Fibroblast of skin of left quadriceps (primary cell): ENCODE measurements at places on chromosomes 2 and 18.
A peak's percentile ranks its signal among the peaks of the same experiment; 100 is the strongest.

GRCh38 chr2:111951486-111951885 is 53.1 kb downstream of the MERTK start:
- no peak for DNase-seq

DNA sequence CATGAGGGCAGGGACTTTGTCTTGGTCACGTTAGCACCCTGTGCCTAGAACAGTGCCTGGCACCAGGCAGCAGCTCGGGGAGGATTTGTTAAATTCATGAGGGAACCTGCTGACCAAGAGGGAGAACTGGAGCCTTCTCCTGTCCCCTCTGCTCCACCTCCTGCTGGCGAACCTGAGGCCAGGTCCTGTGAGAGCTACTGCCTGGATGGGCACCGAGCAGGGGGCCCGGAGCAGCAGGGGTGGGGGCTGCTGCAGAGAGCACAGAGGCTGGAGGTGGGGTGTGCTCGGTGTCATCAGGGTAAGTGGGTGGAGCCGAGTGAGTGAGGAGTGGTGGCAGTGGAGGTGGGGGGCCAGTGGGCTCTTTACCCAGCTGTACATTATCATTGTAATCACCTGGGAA is 52.1 kb upstream of the FAHD2A start:
- no peak for DNase-seq

GRCh38 chr2:81645745-81646301 is 1341.3 kb upstream of the LRRTM1 start:
- DNase-seq = no peak

DNA sequence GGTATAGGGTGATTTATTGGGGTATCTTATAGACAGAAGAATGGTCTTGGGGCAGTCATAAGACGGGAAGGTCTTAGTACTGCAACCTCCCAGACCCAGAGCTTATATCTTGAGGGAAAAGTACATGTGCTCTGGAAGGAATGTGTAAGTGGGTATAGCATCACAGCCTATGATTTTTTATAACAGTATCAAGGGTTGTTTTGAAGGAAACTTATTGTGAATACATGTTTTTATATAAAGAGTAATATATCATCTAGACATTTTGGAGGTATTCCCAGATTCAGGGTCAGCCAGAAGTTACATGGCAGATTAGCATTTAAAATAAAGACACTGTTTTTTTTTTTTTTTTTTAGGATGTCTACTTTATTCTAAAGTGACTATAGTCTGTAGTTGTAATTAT is 47.6 kb upstream of the STON1 start:
- peak; percentile 70 for DNase-seq

GRCh38 chr2:110948027-110948674 is 172.6 kb upstream of the BCL2L11 start:
- DNase-seq = no peak

DNA sequence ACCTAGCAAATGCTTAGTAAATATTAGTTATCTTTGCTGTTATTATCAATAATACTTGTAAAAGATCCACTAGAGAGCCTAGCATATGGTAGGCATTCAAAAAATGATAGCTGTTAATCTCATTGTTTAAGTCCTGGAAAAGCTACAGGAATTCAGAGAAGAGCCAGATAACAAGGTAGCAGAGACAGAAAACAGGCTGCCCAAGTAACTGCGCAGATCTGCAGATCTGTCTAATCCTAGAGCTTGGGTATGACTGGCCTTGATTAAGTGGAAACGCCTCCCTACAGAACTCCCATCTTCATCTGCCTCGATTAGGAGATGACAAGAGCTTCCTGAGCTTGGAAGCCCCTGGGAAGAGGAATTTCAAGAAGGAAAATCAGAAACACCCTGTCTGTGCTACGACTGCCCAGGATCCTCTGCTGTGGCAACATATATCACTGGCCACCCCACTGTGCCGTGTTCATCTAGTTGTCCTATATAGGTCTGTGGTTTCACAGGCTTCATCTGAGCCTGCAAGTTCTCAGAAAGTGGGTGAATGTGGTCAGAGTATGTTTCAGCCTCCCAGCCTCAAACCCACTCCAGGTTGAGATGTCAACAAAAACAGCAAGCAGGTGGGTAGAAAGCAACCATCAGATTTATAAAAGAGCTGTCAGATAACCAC is 151.5 kb upstream of the PKDCC start:
- DNase-seq = no peak

DNA sequence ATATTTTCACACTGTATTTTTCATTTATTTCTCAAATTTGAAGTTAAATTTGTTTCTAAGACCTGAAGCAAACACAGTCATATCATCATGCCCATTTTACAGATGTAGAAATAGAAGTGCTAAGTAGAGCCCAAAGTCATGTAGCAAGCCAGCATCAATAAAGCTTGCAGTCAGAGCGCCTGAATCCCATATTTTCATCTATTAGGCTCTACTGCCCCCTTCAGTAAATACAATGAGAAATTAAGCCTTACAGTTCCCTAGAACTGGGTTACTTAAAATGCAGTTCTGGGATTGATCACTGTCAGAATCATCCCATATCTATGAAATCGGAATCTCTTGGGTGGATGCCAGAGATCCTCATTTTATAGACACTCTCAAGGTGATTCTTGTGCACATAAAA is 419.9 kb downstream of the TGIF1 start:
- peak; percentile 46 for DNase-seq

GRCh38 chr18:75199327-75199726 is 9.6 kb downstream of the PTGR3 start:
- no peak for DNase-seq

DNA sequence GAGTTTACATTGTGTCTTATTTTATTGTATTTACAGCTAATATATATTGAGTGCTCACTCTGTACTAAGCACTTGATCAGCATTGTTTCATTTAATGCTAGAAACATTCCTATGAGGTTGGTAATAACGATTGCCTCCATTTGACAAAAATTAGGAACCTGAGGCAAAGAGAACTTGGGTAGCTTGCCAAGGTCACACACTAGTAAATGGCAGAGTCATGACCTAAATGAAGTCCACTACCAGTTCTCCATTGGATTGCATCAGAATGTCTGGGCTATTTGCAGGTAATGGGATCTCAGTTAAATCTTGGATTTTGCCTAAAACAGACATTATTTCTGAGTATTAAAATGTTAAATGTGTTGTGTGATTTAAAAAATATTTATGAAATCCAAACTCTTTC is 65.8 kb upstream of the CRIM1 start:
- DNase-seq = no peak

DNA sequence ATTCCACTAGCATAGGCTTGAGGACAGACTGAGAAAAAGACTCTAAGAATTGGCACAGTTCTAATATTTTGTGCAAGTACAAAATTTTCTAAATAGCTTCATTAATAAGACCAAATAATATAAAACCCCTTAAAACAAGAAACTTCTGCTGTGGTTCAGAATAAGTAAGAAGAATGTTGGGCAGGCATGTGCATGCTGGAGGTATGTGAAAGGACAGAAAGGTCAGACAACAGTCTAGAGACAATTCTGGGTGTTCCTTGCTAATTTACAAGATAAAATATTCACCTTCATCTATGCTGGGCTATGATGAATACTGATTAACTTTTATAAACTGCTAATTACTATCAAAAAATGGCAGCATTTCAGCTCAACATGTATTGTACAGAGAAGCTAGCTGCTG is 14.9 kb downstream of the CEBPZOS start:
- DNase-seq = no peak

DNA sequence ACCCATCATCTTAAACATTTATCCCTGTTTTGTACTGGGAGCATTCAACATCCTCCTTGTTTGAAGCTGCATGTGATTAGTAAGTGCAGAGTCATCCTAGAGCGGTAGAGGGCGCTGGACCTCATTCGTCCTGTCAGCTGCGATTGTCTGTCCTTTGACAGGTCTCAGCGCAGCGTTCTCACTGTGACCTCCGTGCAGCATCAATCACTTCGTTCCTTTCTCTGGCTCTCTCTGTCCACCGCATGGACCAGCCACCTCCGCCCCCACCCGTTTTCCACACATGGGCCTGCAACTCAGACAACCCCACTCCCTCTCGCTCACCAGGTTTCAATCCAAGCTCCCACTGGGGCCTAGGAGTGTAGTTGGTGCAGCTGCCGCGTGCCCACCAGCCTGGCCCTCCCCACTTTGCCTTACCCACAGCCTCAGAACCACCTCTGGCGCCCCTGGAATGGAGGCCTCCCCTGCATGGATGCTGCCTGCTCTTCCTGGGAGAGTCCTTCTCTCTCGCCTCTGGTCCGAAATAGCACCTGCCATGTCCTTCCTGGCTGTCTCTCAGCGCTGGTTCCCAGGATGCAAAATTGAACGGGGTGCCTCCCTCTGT is 90.5 kb downstream of the NDUFA10 start:
- DNase-seq = no peak
